ENCODE measurements at places on chromosomes 7 and 10.

DNA sequence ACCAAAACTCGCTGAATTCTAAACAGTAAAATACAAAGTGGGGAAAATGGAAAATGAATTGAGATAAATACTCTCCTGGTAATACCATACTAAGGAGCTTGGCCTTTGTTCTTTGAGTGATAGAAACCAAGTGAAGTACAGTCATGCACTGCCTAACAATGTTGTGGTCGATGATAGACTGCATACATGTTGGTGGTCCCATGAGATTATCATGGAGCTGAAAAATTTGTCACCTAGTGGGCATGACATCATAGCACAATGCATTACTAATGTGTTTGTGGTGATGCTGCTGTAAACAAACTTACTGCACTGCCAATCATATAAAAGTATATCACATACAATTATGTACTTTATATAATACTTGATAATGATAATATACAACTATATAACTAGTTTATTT, 419.1 kb downstream of the ARL4A start:
- no peaks in the 10 kb centered on the region for H3K4me1 ChIP-seq
- no peaks in the 10 kb centered on the region for H3K27me3 ChIP-seq
- H3K27ac ChIP-seq: no peak overlapping the region
- no peaks in the 10 kb centered on the region for H3K36me3 ChIP-seq
- no peak overlapping the region for H3K4me3 ChIP-seq

DNA sequence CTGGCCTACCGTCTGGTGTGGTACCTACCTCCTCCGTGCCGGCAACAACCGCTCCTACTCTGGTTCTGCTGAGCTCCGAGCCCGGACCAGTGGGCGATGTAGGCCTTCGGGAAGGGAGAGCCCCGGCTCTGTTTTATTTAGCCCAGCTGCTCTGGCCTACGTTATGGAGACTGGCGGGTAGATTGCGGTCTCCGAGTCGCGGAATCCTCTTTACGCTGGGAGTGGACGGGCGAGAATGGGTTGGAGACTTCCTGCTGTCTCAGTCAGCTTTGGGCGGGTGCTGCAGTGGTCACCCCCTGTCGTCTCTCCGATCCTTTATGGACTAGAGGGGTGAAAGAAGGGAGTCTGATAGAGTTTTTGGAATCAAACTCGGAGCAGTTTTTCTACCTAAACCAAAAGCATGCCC, 406 bp downstream of the CBLL1 start:
- no peak for DNase-seq
- peak overlapping the region; percentile 97 for H3K4me3 ChIP-seq
- H3K27ac ChIP-seq: peak overlapping the region; percentile 97
- H3K4me1 ChIP-seq: peaks cover 23% of the 10 kb centered on the region

- DNase-seq: peak; percentile 60
- H3K27me3 ChIP-seq: peaks cover 42% of the 10 kb centered on the region
- H3K4me1 ChIP-seq: peaks cover 9% of the 10 kb centered on the region
- no peaks in the 10 kb centered on the region for H3K36me3 ChIP-seq
These were observed 44.9 kb downstream of the BAMBI start for GRCh38 chr10:28722065-28722803.

DNA sequence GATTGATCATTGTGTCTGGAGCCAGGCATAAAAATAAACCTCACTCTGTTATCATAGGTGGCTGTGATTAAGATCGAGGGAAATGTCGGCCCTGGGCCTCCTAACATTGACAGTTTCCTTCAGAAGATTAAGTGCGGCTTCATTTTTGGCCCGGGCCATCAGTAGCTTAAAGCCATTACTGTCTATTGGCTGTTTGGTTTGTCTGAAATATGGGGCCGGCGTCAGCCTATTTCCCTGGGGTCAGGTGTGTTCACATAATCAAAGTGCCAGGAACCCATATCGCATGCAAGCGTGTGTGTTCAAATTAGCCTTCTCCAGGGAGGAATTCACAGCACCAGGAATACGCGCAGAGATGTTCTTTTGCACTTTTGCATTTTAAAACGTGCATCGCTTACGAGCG, 114.7 kb downstream of the CUX1 start:
- no peaks in the 10 kb centered on the region for H3K36me3 ChIP-seq
- H3K4me3 ChIP-seq: no peak overlapping the region
- H3K4me1 ChIP-seq: peaks cover 37% of the 10 kb centered on the region
- no peaks in the 10 kb centered on the region for H3K27me3 ChIP-seq
- DNase-seq: no peak

DNA sequence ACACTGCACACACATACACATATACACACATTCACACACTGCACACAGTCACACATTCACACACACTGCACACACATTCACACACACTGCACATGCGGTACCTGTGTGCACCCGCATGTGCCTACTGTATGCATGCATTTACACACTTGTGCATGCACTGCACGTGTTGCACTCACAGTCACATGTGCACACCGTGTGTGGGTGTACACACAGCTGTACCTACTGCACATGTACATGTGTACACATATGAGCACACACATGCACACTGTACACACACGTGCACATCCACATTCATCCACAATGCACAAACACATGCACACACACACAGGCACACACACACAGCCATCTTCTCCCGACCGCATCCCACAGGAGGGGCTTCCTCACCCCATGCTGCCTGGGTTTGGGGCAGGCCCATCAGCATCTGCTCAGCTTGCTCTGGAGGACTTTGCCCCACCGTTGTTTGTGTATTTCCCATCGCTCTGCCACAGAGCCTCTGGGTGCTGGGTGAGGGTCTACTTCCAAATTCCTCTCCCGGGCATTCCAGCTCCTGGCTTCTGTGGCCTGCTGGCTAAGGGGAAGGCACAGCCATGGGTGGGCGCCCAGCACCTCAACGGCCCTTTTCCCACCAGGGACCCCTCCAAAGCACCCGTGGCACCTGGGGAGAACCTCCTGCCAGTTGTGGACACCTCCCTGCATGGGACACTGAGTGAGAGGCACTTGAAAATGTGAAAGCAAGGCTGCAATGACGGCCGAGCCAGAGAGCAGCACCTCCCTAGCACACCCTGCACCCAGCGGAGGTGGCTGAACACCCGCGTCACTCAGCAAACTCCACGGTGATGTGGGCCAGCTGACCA, 324.3 kb downstream of the PTPRN2 start:
- no peak overlapping the region for H3K4me3 ChIP-seq
- H3K36me3 ChIP-seq: no peaks in the 10 kb centered on the region
- no peaks in the 10 kb centered on the region for H3K27me3 ChIP-seq
- H3K27ac ChIP-seq: no peak overlapping the region

GRCh38 chr7:51577390-51577789, 260.8 kb upstream of the COBL start:
- DNase-seq: no peak
- H3K4me1 ChIP-seq: no peaks in the 10 kb centered on the region
- no peaks in the 10 kb centered on the region for H3K27me3 ChIP-seq

DNA sequence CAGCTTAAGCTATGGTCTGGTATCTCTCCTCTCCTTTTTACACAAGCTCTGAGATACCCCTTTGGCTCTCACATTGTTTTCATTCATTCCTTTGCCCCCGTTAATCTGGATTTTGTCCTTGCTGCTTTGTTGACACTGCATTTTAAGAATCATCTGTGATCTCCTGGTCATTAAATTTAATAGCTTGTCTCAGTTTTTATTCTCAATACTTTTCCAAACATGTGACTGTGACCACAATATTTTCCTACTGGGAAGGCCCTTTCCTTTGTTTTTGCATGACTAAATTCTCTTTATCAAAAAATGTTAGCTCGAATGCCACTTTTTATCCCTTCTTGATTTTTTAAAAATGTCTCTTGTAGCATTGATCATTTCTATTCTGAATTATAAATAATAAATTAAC, 171.2 kb downstream of the SUGCT start:
- DNase-seq: no peak
- no peaks in the 10 kb centered on the region for H3K36me3 ChIP-seq
- H3K27ac ChIP-seq: no peak overlapping the region
- no peak overlapping the region for H3K4me3 ChIP-seq
- H3K27me3 ChIP-seq: no peaks in the 10 kb centered on the region
- peaks cover 5% of the 10 kb centered on the region for H3K4me1 ChIP-seq

DNA sequence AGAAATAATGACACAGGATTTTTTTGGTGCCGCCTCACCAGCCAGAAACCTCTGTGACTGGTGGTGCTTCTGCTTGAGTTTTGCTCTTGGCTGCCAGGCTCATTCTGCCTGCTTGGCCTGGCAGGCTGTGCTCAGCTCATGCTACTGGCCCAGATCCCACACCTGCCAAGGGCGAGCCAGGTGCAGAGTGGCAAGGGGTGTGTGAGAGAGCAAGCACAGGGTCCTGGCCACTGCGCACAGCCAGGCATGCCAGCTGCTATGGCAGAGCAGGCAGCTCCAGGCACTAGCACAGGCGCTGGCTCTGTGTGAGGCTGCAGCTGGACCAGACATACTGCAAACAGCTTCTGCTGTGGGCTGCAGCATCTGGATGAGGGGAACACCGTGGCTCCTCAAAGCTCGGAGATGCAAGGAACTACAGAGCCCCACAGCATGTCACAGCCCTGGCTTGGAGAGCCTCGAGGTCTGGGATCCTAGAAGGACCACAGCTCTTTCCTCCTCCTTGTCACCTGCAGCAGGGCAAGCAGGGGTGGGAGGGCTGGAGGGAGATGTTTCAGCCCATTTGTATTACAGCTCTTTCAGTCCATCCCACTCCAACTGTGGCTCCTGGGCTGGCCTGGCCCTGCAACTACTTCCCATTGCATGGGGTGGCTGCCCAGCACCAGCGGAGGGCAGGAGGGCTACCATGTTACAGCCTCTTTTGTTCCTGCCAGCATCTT, 313.4 kb upstream of the SEMA3C start:
- H3K4me3 ChIP-seq: no peak overlapping the region
- H3K27ac ChIP-seq: no peak overlapping the region
- peaks cover 4% of the 10 kb centered on the region for H3K4me1 ChIP-seq
- no peaks in the 10 kb centered on the region for H3K27me3 ChIP-seq

DNA sequence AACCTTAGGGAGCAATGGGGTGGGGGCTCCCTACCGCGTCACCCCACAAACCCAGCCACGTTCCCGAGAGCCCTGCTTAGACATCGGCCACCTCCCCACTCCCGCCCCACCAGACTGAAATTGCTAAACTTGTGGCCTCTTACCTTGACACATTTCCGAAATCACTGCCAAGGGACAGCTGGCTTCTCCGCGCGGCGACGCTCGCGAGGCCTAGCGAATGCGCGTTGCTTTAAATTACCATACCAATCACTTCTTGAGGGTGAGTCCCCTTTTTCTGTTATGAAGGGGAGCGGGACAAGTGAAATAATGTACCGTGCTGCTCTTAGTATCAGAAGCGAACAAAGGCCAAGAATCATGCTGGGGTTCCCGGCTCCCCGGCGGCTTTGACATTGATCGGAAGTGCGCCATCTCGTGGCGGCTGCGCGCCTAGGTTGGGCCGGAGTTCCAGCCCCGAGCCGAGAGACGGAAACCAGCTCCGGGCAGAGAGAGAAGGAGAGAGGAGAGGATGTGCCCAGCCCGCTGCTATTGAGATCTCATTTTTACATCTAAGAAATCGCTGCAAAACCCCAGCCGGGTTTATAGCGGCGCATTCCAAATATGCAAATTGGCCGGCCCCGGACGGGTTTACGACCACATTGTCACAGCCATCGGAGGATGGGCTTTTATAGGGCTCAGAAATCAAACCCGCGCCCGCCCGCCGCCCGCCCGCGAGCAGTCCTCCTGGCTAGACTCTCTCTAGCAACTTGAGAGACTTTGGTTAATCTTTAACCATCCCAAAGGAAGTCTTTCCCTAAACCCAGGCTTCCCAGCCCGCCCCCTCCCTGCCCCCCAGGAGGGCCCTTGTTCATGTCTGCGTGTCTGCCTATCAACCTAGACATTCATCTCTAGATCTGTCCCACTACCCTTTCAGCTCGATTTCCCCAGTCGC, 5.3 kb downstream of the HOXA11 start:
- peaks cover 14% of the 10 kb centered on the region for H3K4me1 ChIP-seq
- H3K27ac ChIP-seq: no peak overlapping the region
- no peaks in the 10 kb centered on the region for H3K36me3 ChIP-seq

GRCh38 chr10:34737772-34738169, 77.3 kb downstream of the PARD3 start:
- H3K27ac ChIP-seq: peak overlapping the region; percentile 3
- H3K36me3 ChIP-seq: no peaks in the 10 kb centered on the region
- no peaks in the 10 kb centered on the region for H3K27me3 ChIP-seq
- no peak for DNase-seq
- H3K4me3 ChIP-seq: no peak overlapping the region

GRCh38 chr10:61992671-61993668, 91.5 kb downstream of the ARID5B start:
- no peaks in the 10 kb centered on the region for H3K27me3 ChIP-seq
- no peaks in the 10 kb centered on the region for H3K36me3 ChIP-seq
- H3K4me3 ChIP-seq: no peak overlapping the region
- peaks cover 25% of the 10 kb centered on the region for H3K4me1 ChIP-seq
- no peak for DNase-seq
- H3K27ac ChIP-seq: no peak overlapping the region

DNA sequence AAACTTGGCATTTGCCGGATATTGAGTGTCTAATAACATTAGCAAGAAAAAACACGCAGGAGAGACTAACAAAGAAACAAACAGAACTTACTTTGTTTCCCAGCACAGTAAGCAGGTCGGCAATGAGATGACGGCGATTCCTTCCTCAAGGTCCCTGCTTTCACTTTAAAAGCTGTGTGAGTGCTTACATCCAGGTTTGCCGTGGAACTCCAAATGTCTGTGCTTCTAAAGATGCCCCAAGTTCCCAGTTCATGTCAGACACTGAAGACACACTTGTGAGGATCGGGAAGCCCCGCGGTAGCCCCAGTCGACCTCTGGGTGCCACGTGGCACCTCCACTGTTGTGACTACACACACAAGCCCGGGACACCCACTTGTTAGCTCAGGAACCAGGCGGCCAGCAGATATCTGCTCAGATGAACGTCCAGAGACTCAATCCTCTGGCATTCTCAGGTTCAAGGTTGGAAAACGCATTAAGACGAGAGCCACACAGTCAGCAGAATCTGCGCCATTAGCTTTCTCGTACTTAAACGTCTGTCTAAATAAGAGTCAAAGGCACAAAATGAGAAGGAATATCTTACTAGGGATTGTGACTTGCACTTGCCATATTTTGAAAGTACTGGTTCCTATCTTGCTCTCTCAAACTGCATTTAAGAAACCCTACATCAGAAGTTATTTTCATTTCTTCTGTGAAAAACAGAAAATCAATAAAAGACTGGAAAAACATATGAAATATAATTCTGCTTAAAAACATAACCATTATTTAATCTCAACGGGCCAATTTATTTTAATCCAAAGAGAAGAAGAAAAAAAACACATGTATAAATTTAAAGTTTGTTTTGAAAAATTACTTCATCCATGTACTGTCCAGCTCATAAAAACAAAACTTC, 207.6 kb upstream of the KLF14 start:
- no peaks in the 10 kb centered on the region for H3K27me3 ChIP-seq
- H3K4me1 ChIP-seq: peaks cover 29% of the 10 kb centered on the region
- no peak overlapping the region for H3K27ac ChIP-seq
- DNase-seq: no peak
- no peaks in the 10 kb centered on the region for H3K36me3 ChIP-seq
- no peak overlapping the region for H3K4me3 ChIP-seq

Data from neural progenitor cell (in vitro differentiated cells).